ENCODE measurements at places on chromosomes 1 and 21. TPM values are rescaled to one million over a fixed set of nuclear protein-coding genes. Genes with fewer than 3 reads are reported as not detected.

DNA sequence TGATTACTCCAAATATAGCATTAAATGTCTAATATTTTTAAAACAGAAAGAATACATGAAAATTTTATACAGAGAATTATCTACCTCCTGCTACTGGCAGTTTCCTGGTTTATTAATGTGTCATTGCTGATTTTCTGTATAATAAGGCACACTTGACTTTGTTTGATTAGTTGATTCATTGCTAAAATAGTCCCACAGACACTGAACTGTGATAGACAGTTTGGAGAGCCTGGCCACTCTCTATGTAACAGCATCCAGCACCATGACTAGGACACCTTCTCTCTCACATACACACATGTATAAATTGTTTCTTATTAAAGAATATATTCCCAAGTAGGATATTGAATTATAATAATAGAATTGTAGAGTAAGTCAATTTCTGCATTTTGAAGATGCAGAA lies 368.5 kb upstream of the SNX7 start:
- no peak for DNase-seq

DNA sequence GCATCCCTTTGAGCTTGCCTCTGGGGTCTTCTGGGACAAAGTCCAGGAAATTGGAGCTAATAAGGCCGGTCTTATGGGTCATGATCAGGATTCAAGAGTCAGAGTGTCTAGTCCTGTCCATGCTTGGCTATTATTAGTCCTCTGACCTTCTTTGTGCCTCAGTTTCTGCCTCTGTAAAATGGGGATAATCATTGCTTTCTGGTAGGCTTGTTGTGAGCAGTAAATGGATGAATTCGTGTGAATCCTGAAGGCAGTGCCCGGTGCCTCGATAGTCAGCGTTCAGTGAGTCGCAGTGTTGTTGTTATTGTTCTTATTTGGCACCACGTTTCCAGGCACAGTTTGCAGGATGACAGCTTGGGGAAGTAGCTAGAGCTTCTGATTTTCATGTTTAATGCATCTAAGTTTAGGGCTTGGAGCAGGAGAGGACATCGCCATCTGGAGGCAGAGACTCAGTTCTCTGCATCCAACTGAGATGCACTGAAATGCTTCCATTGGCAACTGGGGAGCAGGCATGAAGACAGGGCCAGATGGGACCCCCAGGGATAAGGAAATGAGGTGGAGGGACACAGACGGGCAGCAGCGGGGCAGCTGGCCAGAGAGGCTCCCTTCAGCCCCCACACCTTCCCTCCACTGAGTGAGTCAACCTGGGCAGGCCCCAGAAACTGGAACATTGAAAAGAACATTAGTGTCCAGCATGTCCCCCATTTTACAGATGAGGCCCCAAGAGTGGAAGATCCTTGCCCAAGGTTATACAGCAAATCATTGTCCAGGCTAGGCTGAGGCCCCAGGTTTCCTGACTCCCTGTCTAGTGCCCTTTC lies 160.3 kb downstream of the PTPRU start:
- DNase-seq: no peak

GRCh38 chr1:173661271-173661670 lies 8.4 kb downstream of the ANKRD45 start:
- DNase-seq: no peak

DNA sequence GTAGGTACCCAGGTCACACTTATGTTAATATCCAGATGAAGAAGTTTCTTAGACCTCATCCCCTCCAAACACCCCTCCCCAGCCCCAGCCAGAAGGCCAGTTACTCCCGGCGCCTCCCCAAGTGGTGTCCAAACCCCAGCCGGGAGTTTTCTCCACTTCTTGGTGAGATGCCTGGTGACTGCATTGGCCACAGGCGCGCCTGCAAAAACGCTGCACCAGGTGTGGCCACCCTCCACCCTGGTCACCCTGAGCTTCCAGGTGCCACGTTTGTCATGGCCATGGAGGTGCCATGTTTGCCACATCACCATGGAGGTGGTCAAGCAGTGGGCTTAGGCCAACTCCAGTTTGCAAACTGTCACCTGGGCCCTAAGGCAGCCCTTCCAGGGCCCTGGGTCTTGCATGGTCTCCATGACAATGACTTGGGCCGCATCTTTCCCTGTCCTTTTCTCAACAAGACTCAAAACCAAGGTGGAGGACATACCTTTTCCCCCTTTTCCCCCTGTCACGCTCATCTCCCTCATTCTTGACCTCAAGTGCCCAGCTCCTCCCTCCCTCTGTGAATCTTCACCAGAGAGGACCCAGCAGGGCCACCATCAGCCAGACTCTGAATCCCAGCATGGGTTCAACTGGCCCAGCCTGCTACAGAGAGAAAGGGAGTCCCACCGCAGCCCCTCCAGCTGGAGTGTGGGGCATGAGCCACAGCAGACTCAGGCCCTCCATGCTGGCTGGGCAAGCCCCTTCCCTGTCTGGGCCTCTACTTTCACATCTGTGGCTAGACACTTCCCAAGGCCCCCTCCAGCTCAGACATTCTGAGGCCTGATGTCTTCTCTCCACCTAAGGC lies 125.9 kb upstream of the ZBTB40 start:
- DNase-seq: no peak

ARHGEF10L gene
- 15.4 TPM for polyA plus RNA-seq

SLC9C2 gene
- 0.15 TPM for polyA plus RNA-seq

KRTAP13-2 gene
- not detected for polyA plus RNA-seq
